Stimulated activated CD8-positive, alpha-beta memory T cell treated with anti-CD3 and anti-CD28 coated beads, Interleukin-15, amount 100 ng/mL, for 4 hours (primary cell): ENCODE measurements at places on chromosomes 11 and 22.

GRCh38 chr11:75200051-75200450 lies 40.5 kb upstream of the TPBGL start:
- no peak for DNase-seq

GRCh38 chr11:74474316-74474715 lies 7.0 kb upstream of the KCNE3 start:
- no peak for DNase-seq

- no peak for DNase-seq
Observed at GRCh38 chr22:37909766-37910165, 3.7 kb downstream of the MICALL1 start.

DNA sequence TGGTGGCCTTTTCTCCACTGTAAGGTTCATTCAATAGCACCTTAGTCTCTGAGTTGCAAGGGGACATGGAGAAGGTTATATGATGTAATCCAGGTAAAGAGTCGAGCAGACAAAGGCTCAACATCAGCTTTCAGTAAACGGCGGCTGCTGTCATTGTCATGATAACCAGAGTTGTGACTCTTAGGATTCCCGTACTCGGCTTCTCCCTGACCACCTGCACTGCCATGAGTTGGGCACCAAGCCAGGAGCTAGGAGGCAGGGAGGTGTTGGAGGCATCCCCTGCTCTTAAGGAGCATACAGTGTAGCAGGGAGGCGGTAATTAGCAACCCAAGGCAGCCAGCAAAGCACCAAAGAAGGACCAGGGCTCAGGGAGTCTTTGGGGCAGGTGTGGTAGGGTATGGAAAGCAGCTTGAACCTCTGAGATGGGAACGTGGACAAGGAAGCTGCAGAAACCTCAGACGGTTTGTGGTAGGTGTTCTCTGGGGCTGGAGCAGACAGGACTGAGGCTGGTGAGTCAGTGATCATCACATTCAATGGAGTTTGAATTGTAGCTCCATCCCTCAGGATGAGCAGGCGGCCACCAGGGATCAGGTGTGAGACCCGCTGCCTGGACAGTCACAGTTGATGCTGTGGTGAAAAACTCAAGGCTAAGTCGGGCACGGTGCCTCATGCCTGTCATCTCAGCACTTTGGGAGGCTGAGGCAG lies 31.7 kb downstream of the LIF start:
- no peak for DNase-seq

DNA sequence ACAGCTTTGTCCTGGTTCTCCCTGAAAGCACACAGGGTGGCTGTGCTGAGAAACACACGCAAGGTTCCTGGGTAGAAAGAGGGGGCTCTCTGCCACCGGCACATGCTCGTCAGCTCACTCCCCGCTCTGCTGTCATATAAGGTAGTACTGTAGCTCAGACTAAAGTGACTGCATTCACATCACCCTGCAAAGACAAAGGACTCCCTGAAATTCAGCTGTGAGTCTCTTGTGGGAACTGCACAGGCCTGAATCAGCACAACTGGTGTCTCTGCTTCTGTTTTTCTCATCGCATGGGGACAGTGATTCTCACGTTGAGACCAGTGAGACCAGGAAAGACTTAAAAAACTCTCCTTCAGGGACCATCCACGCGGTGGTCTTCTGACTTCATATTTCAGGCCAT lies 124.1 kb upstream of the BID start:
- no peak for DNase-seq

- DNase-seq, result no peak
Observed at GRCh38 chr11:69325446-69325845, 31.5 kb downstream of the MYEOV start.

GRCh38 chr22:35616043-35616442 lies 1.1 kb downstream of the MB start:
- no peak for DNase-seq

DNA sequence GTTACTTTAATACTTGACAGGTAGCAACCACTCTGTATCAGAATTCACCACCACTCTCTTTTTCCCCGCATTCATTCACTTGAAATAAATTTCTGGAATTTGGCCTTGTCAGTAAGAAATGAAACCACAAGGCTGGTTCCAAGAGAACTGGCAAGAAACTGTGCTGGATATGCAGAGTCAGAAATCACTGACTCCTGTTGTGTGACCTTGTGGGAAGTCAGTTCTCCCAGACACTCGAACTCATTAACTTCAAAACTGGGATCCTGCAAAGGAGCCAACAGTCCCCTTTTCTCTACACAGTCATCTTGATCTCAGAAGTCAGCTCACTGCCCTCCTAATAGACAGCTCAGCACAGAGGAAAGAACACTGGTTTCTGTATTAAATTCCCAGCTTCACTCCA lies 142.7 kb downstream of the LRRC4C start:
- no peak for DNase-seq

DNA sequence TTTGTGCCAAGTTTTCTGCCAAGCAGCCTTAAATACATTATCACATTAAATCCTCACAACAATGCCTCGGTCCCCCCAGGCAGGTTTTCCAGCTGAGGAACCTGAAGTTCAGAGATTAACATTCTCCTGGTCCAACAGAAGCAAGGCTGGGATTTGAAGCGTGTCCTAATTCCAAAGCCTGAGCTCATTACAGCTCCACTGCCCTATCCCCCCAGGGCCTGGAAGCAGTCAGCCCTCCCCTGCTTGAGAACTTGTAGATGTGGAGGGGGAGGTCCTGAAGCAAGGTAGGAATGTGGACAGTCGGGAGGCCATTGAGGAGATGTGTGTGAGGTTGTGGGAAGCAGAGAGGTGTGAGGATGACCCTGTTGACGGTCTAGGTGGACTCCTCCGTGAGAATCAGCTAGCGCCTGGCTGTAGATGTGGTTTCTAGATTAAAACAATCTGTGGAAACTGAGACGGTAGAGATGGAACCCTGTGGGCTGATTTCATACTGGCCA lies 8.1 kb downstream of the GRAMD1B start:
- no peak for DNase-seq

DNA sequence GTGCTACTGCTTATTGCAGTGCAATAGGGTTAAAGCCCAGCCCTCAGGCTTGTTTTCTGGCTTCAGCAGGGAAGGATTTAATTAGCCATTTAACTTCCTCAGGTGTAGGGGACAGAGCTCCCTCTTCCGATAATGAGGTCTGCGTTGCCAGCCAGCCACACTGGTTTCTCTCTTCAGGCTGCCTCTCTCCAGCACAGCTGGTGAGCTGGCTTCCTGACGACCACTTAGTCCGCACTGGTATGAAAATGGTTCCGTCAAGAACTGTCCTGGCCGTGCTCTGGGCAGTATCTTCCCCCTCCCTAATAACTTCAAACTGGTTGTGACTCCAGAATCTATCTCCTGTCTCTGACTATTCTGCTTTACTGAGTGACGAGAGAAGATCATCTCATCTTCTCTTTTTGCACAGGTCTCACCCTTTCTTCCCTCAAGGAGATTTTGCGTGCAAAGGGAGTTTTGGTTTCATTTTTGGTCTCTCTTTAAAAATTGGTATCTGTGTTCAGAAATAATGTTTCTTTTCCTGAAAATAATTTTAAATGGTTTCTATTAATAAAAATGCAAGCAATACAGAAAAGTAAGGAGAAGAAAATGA lies 49.2 kb downstream of the CNTN5 start:
- no peak for DNase-seq
